ENCODE measurements at places on chromosomes 16 and 17.

GRCh38 chr17:82043507-82043906, 6.0 kb upstream of the DCXR start:
- no peak for DNase-seq

GRCh38 chr16:22189473-22190080, 16.5 kb upstream of the EEF2K start:
- DNase-seq, result peak; percentile 85

DNA sequence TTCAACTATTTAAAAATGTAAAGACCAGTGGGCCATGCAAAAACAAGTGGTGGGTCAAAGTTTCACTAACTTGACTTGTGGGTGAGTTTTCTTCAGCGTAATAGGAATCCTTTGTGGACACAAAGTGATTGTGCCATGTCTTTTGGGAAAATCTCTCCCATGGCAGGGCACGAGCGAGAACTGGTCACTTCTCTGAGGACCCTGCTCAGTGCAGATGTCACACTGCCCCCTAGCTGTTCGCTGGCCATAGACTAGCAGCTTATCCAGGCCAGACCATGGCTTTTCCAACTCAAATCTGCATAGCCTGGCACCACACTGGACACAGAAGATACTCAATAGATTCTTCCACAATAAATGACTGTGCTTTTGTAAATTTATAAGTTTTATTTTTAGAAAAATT, 306.0 kb upstream of the CCL2 start:
- DNase-seq, result no peak

GRCh38 chr16:19382084-19382801, 35.4 kb upstream of the TMC5 start:
- DNase-seq, result no peak

GRCh38 chr17:65533056-65533745, 28.2 kb downstream of the AXIN2 start:
- no peak for DNase-seq

- DNase-seq, result no peak
Measured at GRCh38 chr16:83574388-83574787, 233.4 kb upstream of the HSBP1 start.

DNA sequence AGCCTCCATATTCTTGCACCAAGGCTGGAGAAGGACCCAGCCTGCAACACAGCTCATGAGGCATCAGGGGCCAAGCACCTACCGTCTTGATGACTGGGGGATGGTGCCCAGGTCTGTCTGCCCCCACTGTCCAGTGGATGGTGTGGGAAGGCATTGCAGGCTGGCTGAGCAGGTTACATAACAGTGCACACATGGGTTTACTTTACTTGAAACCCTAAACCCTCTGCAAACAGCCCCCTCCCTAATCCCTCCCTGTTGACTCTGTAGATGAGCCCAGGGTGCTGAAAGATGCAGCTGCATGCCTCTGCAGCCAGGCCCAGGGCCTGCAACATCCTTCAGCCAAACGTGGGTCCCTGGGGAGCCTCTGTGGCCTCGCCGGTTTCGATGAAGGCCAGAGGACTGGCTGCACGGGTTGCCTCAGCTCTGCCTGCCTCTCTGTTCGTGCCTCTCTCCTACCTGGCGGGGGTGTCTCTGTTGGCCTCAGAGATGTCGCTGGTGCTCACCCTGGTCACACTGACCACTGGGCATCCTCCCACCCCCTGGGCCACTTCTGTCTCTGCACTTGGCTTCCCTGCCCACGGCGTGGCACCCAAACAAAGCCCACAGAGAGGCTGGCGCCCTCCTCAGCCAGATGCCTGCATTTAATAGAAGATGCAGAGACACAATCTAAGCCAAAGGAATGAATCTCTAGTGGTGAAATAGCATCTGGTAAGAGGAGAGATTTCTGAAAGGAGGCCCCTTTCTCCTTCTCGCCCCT, 95.1 kb downstream of the METRNL start:
- DNase-seq, result peak; percentile 71

DNA sequence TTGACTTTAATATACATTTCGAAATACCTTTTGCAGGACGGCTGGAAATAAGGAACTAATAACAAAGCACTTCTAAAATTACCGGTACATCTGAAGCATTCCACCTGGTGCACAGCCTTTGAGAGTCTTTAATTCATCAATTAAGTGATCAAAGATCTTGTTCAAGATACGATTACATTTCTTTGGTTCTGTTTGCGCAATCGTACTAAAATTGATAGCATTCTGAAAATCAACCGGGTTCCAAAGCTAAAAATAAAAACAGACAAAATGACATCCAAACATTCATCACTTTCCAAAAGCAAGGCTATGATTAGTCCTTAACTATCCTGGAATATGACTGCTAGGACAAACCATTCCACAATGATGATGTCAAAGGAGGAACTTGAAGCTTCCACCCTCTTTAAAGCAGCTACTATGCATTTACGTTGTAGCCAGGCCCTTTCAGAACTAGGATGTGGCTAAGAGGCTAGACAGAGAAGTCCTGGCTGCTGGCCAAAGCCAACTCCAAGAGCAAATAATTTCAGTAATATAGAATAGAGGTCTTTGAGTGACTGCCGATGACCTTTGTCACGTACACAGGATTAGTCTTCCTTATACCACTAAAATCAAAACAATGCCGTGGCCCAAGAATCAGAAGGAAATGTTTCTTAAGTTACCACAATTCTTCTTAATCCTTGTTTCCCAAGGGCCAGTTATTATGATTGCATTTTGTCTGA, 299.8 kb upstream of the PSMD7 start:
- no peak for DNase-seq

GRCh38 chr17:34837876-34838478, 123.3 kb downstream of the CCT6B start:
- DNase-seq, result no peak

- DNase-seq, result no peak
Measured at GRCh38 chr17:59093702-59094231, 12.9 kb downstream of the TRIM37 start.

GRCh38 chr17:73495641-73496040, 148.6 kb downstream of the SDK2 start:
- no peak for DNase-seq
